ENCODE measurements at places on chromosomes 16 and 17. TPM values are rescaled to one million over a fixed set of nuclear protein-coding genes. Genes with fewer than 3 reads are reported as not detected.

DNA sequence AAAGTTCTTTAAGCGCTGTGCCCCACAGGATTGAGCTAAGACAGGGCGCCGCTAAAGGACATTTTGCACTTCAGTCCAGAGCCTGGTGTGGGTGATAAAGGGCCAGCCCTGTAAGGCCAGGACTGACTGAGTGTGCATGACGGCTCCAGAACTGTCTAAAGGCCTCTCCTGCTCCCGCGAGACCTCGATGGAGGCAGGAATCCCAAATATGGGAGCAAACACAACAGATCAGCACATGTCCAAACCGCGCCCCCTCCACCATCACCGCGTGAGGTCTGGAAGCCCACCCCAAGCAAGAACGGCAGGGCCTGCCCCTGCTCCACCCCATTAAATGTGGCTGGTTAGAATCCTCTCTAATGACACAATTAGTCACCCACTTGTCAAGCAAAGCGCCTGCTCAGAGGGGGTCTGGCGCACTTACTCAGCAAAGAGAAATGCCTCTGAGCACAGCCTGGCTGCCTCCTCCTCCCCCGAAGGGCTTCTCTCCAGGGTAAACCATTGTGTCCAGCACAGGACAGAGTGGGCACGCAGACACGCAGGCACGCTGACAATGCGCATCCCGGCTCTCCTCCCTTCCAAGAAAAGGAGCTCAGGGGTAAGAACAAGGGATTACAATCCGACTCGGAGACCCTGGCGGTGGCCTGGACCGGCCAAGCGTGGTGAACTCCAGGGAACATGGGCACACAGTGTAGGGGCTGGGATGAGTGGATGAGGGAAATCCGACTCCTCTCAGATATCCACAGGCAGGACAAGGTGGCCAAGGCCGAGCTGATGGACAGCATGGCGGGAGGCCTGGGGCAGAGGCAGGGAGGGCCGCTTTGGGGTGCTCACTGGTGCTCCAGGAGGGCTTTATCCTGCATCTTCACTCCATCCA is 1.5 kb downstream of the MXRA7 start:
- ATAC-seq = peak; percentile 50

GRCh38 chr17:59754552-59754951 is 47.1 kb downstream of the VMP1 start:
- peak; percentile 56 for ATAC-seq

DNA sequence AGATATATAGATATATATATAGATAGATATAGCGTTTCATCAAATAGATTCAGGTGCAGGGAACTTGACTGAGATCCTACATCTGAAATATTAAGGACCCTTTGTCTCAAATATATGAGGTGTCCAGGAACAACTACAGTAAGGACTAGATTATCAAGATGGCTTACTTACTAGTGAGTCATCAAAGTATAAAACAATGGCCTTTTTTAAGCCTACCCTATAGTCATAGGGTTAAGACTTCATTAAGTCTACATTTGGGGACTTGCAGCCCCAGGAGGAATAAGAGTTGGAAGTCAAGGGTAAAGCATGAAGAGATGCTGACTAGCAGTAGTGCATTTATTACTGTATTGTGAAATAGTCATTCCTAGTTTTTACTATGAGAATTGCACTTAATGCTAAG is 1023.4 kb downstream of the CDH11 start:
- no peak for ATAC-seq

- ATAC-seq = peak; percentile 56
Measured at GRCh38 chr17:58229881-58230280, 8.5 kb upstream of the LPO start.

Gene CACNG5
- total RNA-seq = not detected

Gene SAMD14
- total RNA-seq = 0.16 TPM

All from esophagus mucosa (tissue), 1 donor.